ENCODE measurements at places on chromosomes 1 and 21.

- DNase-seq = no peak
These were observed 8.8 kb downstream of the ASAP3 start for GRCh38 chr1:23475134-23475628.

DNA sequence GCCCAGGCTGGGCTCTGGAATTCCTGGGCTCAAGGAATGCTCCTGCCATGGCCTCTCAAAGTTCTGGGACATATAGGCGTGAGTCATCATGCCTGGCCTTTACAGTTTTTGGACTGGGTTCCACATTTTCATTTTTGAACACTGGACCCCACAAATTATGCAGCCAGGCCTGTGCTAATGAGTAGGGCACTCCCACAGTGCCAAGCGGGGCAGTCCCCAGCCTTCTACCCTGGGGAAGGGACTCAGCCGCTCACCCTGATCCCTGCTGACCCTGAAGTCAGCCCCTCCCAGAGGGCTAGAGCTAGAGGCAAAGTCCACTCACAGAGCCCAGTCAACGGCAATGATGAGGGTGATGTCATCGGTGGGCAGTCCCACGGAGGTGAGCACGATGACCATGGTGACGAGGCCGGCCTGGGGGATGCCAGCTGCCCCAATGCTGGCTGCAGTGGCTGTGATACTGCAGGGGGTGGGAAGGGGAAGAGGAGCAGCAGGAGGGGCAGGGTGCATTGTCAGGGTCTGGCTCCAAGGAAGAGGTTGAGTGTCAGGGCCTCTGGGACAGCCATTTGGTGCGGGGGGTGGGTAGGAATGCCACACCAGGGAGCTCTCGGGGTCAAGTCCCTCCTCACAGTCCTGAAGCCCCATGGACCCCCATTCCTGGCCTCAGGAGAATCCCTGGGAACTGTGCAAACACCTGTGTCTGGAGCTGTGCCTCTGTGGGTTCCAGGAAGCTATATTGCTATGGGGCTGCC lies 27.6 kb downstream of the PODN start:
- no peak for DNase-seq

- DNase-seq = no peak
These were observed 222.7 kb upstream of the GJB5 start for GRCh38 chr1:34532113-34532512.

GRCh38 chr1:44946725-44947062 lies 39.7 kb downstream of the EIF2B3 start:
- DNase-seq = no peak

DNA sequence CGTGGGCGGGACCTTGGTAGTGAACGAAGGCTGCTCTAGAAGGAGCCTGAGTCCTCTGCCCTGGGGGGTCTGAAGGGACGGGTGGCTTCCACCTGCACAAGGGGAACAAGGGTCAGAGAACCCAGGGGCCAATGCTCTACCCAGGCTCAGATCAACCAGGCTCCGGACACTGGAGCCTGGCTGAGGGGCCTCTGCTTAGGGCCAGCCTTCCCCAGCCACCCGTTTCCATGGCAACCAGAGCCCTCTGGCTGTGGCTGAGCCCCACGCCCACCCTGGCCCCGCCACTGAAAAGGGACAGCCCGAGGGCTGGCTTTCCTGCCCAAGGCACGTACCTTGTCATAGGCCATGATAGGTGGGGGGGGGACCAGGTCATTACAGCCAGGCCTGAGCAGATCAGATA lies 724.6 kb downstream of the PTPRU start:
- no peak for DNase-seq

GRCh38 chr21:24123785-24124184 lies 1483.5 kb downstream of the MRPL39 start:
- no peak for DNase-seq

- DNase-seq = no peak
These were observed 2.4 kb downstream of the ACTA1 start for GRCh38 chr1:229431284-229432115.

DNA sequence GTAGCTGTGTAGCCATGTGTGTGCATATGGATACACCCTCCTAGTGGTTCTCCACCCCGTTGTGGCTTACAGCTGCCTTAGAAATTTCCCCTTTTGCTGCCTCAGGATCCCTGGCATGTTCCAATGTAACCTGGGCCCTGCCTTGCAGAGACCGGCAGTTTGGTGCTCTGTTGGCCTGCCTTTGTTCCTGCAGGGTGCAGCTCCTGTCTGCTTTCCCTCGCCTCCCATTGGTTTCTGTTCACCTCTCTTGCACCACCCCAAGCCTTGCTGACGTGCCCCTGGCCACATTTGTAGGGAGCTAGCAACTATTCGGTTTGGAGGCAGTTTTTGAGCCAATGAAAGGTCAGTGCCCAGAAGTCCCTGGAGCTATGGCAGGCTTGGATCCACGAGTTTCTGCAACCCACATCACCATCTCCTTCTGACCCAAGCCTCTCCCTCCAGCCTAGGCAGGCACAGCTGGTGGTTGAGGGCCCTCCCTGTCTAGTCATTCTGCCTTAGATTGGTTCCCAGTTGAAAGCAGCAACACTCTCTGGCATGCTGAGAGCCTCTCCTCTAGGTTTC lies 54.9 kb downstream of the MAB21L3 start:
- DNase-seq = no peak

- DNase-seq = no peak
These were observed 24.4 kb downstream of the SPSB1 start for GRCh38 chr1:9317072-9317471.

DNA sequence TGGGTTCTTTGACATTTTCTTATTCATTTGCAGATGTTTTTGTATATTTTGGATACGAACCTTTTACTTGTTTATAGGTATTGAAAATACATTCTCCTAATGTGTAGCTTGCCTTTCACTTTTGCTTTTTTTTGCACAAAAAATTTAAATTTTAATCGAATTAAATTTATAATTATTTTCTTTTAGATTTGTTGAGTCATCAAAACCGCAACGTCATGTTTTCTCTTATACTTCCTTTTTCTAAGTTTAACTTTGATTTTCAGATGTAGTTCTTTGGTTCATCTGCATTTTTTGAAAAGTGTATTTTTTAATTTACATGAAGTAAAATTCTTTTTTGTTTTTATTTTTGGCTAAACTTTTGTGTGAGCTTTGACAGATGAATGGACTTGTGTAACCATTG lies 243.7 kb upstream of the DPYD start:
- no peak for DNase-seq

DNA sequence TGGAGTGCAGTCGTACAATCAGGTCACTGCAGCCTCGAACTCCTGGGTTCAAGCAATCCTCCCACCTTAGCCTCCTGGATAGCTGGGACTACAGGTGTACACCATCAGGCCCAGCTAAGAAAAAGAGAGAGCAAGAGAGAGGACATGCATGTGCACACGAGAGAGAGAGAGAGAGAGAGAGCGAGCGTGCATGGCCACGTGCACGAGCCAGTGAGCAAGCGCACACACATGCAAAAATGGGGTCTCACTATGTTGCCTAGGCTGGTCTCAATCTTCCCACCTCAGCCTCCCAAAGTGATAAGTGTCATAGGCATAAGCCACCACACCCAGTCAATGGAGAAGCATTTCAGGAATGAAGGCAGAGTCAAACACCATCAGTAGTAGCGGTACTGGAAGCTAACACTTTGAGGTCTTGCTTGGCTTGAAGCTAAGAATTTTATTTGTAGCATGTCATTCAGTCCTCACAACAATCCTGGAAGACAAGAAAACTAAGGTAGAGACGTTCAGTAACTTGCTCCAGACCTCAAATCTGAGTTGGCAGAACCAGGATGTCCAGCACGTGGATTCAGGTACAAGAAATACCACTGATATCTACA lies 14.5 kb downstream of the GNB1 start:
- no peak for DNase-seq

DNA sequence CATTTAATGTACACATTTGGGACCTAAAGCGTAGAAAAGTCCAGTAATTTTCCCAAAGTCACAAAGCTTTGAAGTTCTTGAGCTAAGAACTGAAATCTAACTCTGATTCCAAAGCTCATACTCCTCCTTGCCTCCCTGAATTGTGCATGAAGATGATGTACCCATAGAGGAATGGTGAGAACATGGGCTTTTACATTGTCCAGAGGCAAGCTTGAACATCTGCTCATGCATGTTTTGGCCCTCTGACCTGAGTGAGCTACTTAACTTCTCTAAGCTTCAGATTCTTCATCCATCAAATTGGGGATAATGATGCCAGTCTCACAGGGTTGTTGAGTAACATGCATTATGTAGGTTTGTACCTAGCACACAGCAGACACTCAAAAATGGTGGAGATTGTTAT lies 258.4 kb upstream of the HOOK1 start:
- DNase-seq = no peak

GRCh38 chr21:27498025-27498424 lies 531.1 kb upstream of the ADAMTS5 start:
- DNase-seq = no peak

DNA sequence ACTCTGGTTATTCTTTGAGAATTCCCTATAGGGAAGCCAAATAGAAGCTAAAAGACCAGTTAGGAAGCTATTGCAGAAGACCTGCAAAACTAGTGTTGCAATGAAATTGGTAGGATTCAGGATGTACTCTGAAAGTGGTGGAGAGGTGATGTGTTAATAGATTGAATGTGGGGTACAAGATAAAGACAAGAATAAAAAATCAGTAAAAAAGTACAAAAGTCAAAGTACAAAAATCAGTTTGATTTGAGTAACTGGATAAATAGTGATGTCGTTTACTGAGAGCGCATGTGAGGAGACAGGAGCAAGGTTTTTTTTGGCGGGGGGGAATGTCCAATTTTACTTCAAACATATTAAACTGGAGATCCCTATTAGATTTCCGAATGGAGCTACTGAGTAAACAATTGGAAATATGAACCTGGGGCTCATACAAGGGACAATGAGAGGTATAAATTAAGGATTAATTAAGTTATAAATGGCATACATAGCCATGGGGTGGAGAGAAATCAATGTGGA lies 2.5 kb upstream of the DCAF8 start:
- DNase-seq = no peak

- DNase-seq = no peak
These were observed 24.4 kb downstream of the CD58 start for GRCh38 chr1:116546354-116546977.

- no peak for DNase-seq
These were observed 738.8 kb downstream of the PTPRU start for GRCh38 chr1:29975036-29975694.

- no peak for DNase-seq
These were observed 55.6 kb downstream of the CLSTN1 start for GRCh38 chr1:9767964-9768668.

GRCh38 chr1:171477804-171478203 lies 7.5 kb upstream of the PRRC2C start:
- no peak for DNase-seq
